ENCODE measurements at places on chromosomes 12 and 14.

- DNase-seq: no peak
Measured at GRCh38 chr12:3604748-3605586, 114.0 kb downstream of the PRMT8 start.

DNA sequence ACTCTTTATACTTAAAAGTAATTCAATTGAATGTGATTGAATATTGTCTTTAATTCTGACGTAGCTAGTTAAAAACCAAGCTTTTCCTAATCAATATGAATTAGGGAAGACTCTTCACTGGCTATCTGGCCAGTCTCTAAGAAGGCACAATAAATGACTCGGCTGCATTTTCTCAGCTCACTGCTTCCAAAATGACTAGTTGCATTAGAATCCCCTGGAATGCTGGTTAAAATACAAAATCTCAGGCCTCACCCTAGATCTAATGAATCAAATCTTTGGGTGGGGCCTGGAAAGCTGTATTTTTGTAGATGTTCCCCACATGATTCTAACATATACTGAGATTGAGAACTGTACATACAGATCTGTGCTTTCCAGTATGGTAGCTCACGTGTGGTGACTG lies 242.1 kb downstream of the CHST11 start:
- no peak for DNase-seq

GRCh38 chr14:89486505-89486904 lies 69.5 kb upstream of the FOXN3 start:
- no peak for DNase-seq

- no peak for DNase-seq
Measured at GRCh38 chr12:55824726-55825125, 4.7 kb downstream of the DNAJC14 start.

- DNase-seq: no peak
Measured at GRCh38 chr12:6535697-6535946, 1.3 kb downstream of the GAPDH start.

GRCh38 chr14:76953311-76953945 lies 75.1 kb downstream of the IRF2BPL start:
- DNase-seq: no peak

GRCh38 chr12:40152783-40153383 lies 47.0 kb upstream of the SLC2A13 start:
- no peak for DNase-seq

- no peak for DNase-seq
Measured at GRCh38 chr12:48000878-48001504, 3.3 kb downstream of the COL2A1 start.

- peak; percentile 54 for DNase-seq
Measured at GRCh38 chr12:92049403-92049802, 96.2 kb downstream of the BTG1 start.

GRCh38 chr12:32734952-32735351 lies 20.7 kb downstream of the YARS2 start:
- DNase-seq: no peak

DNA sequence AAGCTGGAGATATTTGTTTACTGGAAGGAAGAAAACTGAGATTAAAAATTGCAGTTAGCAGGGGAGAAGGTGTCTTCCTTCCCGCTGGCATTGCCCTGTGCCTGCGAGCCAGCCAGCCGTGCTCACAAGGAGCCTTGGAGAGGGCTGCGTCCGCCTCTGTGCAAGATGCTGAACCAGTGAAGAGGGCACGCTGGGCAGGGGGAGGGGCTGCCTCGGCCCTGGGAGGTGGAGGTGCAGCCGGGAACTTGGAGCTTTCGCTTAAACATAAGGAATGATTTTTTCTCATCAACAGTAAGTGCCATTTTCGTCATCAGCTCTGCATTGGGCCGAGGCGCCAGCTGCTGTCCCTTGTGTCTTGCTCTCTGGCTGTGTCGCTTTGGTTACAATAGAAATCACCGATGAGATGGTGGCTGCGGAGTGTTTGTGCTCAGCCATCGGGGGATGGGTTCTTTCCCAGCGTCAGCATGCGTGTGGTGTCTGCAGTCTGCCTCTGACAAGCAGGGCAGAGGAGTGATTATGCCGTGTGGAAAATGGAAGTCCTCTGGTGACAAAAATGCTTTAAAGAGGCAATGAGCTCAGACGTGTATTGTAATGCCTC lies 97.3 kb downstream of the ESR2 start:
- DNase-seq: no peak

GRCh38 chr12:51832354-51833107 lies 16.0 kb downstream of the FIGNL2 start:
- no peak for DNase-seq

DNA sequence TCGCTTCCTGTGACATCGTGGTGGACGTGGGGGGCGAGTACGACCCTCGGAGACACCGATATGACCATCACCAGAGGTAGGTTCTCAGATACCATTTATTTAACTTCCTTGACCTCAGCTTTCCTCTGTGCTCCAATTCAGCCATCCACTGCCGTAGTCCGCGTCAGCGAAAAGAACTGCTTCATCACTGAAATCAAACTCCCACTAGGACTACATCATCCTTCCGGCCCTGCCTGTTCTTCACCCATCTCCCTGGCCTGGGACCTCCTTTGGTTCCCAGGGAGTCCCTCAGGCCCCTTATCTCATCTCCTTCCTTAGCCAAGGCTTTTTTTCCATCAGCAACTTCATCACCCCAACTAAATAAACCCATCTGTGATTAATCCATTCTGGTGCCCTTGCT lies 692 bp downstream of the MYG1 start:
- no peak for DNase-seq

GRCh38 chr12:85441741-85442140 lies 161.7 kb downstream of the ALX1 start:
- no peak for DNase-seq

GRCh38 chr12:48615681-48616080 lies 45.8 kb upstream of the LALBA start:
- no peak for DNase-seq

DNA sequence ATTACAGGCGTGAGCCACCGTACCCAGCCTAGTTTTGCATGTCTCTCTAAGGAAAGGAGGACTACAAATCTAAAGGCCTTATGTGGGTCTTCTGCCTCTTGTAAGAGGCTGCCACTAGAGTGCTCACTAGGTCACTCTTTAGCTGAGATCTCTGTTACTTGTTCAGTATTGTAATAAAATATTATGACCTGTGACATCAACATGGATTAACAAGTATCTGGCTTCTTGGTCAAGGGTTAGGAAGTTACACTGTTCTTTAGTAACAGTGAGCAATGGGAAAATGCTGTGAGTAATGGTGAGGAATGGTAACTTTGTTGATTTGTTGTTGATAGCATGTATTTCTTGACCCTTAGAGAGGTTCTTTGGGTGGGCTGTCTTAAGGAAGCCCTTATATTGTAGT lies 50.5 kb downstream of the ERC1 start:
- DNase-seq: no peak

DNA sequence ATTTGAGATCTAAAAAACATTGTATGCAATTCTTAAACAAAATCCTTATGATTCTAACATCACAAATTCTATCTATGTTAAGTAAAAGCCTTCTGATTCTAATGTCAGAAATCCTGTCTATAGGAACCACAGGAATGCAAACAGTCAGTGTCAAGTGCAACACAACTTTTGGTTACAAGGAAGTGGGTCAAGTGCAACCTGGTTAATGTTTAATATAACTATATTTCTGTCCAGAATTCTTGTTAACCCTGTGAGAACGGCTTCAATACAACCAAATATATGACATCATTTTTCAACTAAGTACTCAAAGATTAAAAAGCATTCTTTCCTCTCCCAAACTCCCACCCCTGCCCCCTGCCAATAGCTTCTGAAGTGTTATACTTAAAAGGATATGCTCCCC lies 107.9 kb upstream of the PLEKHA5 start:
- DNase-seq: no peak

GRCh38 chr14:90726656-90727055 lies 89.6 kb downstream of the TTC7B start:
- DNase-seq: no peak

DNA sequence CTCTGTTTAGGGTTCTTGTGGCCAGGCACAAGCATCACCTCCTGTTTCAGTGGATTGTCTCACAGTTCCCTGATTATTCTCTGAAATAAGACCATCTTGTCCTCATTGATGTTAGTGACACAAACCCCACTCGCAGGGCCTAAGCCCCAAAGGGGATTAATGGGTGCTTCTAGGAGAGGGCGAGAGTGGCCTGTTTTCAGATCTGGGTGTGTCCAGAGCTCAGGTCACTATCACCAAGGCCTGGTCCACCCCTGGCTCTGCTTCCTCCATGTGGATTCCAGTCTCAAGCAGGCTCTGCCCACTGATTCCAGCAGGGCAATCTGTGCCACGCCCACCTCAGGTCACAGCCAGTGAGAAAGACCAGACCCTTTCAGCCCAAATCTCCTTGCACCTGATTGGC lies 361.9 kb downstream of the ADGRD1 start:
- DNase-seq: no peak

DNA sequence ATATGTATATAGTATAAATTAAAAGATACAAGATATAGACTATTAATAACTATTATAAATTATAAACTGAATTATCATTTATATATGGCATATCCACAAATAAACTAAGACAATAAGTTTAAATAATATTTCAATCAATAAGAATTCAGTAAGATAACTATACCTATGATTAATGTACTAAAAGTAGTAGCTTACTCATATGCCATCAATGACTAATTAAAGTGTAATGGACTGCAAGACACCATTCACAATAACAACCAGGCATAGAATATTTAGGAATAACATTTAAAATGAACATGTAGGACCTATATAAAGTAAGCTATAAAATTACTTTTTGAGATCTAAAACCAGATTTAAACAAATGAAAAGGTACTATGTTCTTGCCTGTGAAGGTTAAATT lies 18.8 kb downstream of the KCNC2 start:
- no peak for DNase-seq

DNA sequence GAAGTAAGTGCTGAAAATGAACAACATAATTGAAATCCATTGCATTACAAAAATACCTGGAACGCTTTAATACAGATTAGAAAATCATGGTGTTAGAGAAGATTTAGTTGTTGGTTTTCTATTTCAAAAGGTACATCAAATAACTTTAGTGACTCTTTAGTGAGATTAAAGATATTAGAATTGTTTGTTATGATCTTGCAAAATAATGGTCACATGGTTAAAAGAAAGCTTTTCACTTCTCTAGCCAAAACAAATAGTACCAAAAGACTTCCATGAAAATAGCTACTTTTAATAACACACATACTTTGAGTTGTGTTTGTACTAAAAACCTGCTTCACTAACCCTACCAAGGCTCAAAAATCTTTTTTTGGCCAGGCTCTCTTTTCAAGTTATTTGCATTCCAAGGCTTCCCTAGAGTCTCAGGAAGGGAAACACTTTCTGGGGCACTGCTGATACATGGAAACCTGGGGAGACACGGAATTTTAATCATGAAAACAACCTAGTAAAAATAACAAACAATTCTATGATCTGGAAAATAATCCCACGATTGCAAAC lies at the start of gene SLCO1A2:
SLCO1A2 (minus strand) TSS at position 147 of the 555 bp plus-strand sequence. CDS start 270 bp downstream, outside the sequence.
- DNase-seq: no peak

DNA sequence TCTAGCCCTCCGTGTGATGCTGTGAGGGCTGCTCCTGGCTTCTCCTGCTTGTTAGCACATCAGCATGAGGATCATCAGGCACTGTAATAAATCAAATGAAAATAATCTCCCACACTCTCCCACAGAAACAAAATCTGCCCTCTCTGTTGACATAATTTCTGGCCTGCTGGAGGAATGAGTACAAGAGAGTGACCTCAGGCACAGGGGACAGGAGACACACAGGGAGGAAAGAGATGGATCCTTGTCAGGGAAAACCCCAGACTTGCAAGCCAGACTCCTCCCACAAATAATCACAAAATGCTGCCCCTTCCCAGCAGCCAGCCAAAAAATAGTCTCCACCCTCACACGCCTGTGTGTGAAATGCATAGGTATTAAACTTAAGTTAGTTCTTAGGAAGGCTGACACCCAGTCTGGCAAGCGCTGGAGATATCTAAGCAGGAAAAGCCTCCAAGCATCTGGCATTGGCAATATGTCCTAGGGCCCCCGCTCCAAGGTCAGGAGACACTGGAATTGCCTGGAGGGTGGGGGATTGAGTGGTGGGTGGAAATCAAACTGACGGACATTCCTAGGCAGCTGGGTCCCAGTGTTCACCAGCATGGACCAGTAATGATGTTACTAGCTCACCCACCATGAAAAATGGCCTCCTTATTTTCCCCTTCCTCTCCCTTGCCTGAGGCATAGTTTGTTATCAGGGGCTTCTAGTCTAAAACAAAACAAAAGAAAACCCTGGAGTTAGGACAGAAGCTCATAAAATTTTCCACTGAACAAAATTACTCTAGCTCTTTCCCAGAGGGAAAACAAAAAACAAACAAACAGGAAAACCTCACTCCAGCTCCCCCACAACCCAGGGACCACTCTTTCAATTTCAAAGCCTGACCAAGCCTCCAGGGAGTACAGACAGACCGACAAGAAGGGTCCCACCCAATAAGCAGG lies 22.0 kb downstream of the SMUG1 start:
- DNase-seq: no peak
